ENCODE measurements at places on chromosomes 2 and 18.
A peak's percentile ranks its signal among the peaks of the same experiment; 100 is the strongest.

DNA sequence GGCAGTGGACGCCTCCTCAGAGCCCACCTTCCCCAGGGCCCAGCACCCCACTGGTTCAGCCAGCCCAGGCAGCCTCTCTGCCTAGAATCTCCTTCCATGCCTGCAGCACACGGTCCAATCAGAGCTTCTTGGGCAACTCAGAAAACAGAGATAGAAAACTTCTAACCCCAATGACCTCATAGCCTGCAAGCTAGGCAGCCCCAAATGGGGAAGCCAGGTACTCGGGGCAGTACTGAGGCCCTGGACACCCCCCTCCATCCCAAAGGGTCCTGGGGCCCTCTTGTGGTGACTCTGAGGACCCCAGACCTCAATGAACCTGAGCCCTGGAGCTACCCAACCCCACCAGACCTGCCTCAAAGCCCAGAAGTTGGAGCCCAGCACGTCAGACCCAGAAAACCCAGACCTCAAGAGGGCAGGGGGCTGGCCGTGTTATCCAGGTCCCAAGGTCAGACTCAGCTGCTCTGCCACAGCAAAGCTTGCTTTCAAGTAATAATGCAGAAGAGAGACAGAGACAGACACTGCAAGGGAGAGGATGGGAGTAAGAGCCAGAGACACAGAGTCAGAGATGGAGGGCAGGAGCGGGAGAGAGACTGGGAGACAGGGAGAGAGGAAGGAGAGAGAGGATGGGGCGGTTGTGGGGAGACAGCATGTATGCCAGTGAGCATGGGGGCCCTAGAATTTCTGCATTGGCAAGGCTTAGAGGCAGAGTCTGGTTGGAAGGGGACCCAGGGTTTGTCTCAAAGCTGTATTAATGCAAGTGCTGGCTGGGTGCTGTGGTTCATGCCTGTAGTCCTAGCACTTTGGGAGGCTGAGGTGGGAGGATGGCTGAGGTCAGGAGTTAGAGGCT lies 28.2 kb downstream of the SERTAD2 start:
- DNase-seq = no peak

DNA sequence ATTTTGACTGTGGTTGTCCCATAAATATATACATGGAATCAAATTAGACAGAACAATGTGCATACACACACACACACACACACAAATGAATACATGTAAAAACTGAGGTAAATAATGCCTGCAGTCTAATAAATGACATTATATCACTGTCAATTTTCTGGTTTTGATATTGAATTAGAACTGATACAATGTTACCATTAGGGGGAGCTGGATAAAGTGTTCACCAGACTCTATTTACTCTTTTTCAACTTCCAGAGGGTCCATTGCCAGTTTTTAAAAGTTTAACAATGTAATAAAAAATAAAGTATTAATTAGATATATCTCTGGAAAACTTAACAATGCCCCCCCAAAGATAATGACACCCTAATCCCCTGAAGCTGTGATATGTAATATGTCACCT lies 1666.8 kb upstream of the TMEFF2 start:
- DNase-seq = no peak

- DNase-seq = peak; percentile 46
Observed at GRCh38 chr18:24397694-24398368, at the start of gene OSBPL1A. TSS of gene OSBPL1A (minus strand) at chr18:24397824. CDS start at chr18:24377533, 20,291 bp downstream.

GRCh38 chr18:21054252-21054821 lies 57.3 kb downstream of the ROCK1 start:
- DNase-seq = no peak

- no peak for DNase-seq
Observed at GRCh38 chr18:35467624-35468016, 30.1 kb downstream of the INO80C start.

DNA sequence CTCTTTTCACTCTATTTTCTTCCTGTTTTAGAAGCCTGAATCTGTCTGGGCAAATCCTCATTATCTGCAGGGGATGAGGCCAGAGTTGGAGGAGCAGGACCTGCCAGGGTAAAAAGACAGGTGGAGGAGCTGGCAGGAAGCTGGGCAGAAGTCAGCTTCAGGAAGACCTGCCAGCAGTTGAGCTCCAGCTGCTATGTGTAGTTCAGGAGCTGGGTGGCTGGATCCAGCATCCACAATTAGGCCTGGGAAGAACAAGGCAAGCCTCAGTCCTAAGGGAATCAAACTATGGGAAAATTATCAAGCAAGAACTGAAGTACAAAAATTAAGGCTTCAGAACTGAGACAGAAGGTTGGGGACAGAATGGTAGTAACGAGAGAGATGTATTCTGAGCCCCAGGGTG lies 174.0 kb downstream of the MREG start:
- no peak for DNase-seq

- no peak for DNase-seq
Observed at GRCh38 chr2:107553539-107553938, 273.2 kb upstream of the RGPD4 start.

DNA sequence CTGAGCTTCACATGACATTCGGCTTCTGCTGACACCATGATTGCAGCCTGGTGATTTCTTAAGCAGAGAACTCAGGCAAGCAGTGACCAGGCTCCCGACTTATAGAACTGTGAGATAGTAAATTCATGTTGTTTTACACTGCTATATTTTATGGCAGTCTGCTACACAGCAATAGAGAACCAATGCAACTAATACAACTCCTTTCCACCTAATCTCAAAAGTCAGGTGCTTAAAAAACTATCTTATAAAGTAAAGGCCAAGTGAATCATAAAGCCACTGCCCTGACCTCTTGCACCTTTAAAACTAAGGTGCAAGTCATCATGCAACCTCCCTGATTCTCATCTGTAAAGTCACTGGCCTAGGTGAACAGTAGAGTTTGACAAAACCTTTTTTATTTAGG lies 95.3 kb upstream of the GLS start:
- DNase-seq = no peak

- DNase-seq = no peak
Observed at GRCh38 chr2:61439241-61440002, 31.5 kb downstream of the USP34 start.

GRCh38 chr18:48459016-48459415 lies 49.8 kb upstream of the ZBTB7C start:
- DNase-seq = no peak

GRCh38 chr2:35591886-35592285 lies 763.7 kb upstream of the CRIM1 start:
- DNase-seq = no peak

GRCh38 chr18:44848644-44849335 lies 168.1 kb downstream of the SETBP1 start:
- no peak for DNase-seq

DNA sequence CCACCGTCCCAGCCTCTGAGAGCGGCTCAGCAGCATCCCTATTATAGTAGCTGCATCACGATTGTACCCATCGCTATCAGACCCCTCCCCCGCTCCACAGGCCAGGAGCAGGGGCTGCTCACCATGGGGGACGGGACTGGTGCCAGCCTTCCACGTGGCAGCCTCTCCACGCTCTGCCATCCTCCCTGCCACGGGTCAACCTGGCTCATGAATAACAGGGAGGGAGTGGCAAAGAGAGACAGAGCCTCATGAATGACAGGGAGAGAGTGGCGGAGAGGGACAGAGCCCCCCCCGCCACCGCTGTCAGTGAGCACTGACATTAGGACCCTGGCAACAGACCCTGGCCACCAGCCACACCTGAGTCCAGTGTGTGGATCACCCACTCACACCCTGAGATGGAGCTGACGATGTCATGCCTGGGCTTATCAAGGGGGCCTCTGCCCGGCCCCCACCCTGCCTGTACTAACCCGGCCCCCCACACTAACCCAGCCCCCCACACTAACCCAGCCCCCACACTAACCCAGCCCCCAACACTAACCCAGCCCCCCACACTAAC lies 16.9 kb downstream of the CROCC2 start:
- DNase-seq = no peak

DNA sequence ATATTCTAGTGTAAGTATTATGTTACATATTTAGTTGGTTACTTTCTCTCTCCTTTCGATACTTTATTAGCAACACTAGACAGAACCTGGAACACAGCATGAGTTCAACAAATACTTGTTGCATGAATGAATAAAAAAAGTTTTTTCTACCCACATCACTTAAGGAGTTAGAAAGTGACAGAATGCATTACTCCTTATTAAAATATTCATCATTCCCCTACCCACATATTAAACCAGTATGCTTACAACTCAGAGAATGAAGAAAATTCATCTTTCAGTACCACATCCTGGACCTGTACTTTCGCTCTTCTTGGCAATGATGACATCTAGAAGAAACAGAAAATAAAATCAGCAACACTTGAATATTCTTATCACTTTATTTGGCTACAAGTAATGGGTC lies 6.0 kb downstream of the SRBD1 start:
- DNase-seq = no peak

GRCh38 chr2:237630216-237631000 lies 3.0 kb downstream of the LRRFIP1 start:
- DNase-seq = no peak

GRCh38 chr2:144439993-144440392 lies 79.9 kb downstream of the ZEB2 start:
- no peak for DNase-seq

DNA sequence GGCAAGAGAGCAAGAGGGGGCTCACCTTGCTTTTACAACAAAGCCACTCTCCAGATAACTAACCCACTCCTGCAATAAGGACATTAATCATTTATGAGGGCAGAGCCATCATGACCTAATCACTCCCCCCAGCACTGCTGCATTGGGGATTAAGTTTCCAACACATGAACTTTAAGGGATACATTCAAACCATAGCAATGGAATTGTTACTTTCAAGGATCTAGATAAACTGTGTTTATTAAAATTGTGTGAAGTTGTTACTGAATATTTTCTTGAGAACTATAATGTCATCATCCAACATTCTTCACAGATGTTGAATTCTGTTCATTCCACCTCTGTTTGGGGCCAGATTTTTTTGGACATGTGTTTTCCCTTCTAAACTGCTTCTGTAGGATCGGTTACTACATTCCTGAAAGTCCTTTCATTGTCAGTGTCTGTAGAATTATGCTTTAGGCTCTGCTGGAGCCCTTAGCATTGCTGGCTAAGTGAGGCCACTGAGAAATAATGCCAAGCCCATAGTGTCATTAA lies 50.4 kb downstream of the SPATS2L start:
- DNase-seq = no peak

- DNase-seq = no peak
Observed at GRCh38 chr18:27164905-27165304, 20.2 kb downstream of the CHST9 start.

- no peak for DNase-seq
Observed at GRCh38 chr2:176172007-176172894, 15.1 kb downstream of the HOXD3 start.

- DNase-seq = no peak
Observed at GRCh38 chr2:1650085-1650872, 94.0 kb downstream of the PXDN start.

DNA sequence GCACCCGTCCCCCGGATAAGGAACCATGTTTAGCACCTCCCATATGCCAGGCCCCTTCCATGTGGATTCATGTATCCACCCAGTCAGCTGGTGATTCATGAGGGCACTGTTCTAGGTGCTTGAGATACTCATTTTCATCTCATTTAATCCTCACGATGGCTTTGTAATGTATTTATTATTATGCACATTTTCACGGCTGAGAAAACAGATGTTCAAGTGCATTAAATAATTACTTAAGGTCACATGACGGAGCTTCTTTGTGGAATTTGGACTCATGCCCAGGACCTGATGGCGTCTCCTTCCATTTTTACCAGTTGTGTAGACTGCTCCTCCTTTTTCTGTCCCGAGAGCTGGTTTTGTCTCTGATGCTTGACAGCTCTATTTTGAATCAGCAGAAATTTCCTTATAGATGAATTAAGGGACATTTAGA lies 72.2 kb upstream of the RBM44 start:
- no peak for DNase-seq

- no peak for DNase-seq
Observed at GRCh38 chr2:111157798-111158197, 37.1 kb downstream of the BCL2L11 start.

GRCh38 chr2:46304635-46305034 lies 7.4 kb downstream of the EPAS1 start:
- DNase-seq = no peak

GRCh38 chr2:199943373-199943772 lies 11.9 kb downstream of the TYW5 start:
- DNase-seq = no peak

DNA sequence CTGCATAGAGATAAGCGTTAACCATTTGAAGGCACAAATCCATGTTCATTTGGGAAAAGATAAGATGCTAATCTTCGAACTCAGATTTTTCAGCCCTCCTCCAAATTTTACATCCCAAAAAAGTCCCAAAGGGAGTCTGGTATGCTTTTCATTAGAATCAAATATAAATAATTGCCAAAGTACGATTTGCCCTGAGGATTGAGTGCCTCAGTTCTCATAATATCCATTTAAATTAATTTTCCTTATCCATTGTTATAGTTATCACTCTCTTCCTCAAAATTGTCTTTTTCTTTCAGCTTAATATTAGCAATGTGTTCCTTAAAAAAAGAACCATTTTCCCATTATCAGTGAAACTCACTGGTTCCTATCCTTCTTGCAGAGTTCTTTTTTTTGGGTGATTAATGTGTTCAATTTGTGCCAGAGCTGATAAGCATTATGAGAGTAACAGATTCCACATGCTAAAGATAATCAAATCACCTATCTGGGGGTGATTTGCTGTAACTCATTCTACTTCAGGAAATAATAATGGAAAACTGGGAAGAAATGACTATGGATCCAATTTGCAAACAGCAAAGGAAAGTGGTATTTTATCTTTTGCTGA lies 686 bp downstream of the HNMT start:
- DNase-seq = no peak

GRCh38 chr2:226904592-226904991 lies 68.7 kb downstream of the RHBDD1 start:
- DNase-seq = no peak

DNA sequence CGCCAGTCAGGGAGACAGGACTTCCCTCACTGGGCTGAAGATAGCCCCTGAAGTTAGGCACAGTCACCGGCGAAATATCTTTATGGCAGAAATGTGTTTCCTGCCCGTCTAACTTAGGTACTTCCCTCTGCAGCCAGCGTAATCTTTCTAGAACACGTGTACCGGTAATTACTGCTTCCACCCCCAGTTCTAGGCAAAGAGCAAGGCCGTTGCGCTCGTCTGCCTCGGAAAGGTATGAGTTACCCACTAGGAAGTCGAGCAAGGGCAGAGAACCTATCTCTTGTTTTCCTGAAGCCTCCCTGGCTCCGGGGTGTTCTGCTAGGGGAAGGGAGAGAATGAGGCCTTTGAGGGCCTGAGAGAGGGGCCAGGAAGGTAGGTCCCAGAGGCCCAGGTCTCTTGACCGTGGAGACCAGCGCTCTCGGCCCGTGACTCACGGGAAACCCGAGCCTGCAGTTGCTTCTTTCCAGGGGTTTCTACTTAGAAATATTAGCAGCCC lies 70.0 kb downstream of the TWSG1 start:
- no peak for DNase-seq

Data from GOT3 (cell line).